ENCODE measurements at places on chromosomes 5 and 9.
A peak's percentile ranks its signal among the peaks of the same experiment; 100 is the strongest.

DNA sequence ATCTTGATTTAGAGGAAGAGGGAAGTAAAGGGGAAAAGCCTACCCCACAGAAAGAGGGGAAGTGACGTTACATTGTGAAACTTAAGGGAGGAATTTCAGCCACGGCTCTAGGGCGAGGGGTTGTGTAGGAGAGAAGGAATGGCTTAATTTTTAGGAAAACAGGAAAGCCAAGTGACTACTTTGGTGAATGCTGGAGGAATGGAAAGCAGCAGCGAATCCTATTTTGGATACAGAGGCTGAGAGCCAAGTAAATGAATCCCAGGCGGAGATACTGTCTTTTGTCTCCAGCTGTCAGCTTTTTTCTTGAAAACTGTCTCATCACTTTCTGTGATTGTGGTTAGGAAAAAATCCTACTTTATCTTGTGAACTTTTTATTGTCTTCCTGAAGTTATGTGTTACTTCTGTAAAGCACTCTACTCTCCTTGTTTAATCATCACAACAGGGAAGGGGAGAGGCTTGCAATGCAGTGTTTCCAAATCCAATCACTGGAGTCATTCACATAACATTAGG lies 188.4 kb downstream of the TSSK1B start:
- DNase-seq, result peak; percentile 63

DNA sequence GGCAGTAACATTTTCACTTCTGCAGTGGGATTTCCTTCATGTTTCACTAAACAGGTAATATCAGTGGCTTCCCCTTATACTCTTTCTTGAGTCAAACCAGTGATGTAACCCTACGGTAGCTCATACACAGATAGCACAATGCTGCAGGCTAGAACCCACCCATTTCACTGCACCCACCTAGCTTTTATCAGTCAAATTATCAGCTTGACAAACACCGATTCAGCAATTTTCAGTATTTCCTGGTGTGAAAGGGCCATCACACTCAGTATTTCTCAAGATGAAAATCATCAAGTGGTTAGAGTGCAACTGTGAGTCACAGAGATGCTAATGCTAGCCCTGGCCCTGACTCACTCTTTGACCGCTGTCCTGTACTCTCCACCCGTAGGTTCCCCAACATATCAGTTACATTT lies 242.3 kb upstream of the PTGER4 start:
- DNase-seq, result no peak

GRCh38 chr9:18888290-18888689 lies 144.7 kb downstream of the SAXO1 start:
- no peak for DNase-seq

DNA sequence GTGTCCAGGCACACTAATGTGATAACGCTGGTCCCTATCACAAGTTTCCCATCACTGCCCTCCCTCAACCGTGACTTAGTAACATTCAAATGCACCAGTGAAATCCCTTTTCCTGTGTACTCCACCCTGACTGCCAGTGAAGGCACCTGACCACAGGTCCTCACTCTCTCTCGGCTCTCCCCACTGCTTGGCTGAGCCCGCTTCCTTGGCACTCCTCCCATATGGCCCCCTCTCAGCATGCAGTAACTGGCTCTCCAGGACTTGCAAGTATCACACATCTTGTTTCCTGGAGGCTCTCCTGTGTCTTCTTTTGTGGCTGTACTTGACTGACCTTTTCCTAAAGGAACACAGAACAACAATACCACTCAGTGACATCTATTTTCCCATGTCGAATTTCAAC lies 292.0 kb upstream of the ZNF608 start:
- no peak for DNase-seq

DNA sequence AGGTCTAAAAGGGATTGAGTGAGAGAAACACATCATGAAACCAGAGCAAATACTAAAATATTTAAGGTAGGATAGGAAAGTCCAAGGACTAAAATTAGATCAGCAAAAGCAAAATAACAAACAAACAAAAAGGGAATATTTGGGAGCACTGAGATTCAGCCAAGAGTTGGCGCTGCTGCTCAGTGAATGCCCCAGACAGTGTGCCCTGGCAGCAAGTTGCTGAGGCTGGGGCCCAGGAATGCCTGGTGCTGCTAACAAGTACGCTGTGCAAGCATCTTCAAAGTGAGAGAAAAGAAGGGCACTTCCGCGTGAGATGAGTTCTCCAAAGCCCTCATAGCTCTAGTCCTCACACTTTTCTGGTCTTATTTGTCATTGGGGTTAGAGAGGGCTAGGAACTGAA lies 603.3 kb downstream of the EFNA5 start:
- no peak for DNase-seq

- DNase-seq, result no peak
These were observed 23.2 kb downstream of the LEAP2 start for GRCh38 chr5:132896685-132897084.

GRCh38 chr9:95606489-95607350 lies 89.9 kb upstream of the PTCH1 start:
- DNase-seq, result no peak

DNA sequence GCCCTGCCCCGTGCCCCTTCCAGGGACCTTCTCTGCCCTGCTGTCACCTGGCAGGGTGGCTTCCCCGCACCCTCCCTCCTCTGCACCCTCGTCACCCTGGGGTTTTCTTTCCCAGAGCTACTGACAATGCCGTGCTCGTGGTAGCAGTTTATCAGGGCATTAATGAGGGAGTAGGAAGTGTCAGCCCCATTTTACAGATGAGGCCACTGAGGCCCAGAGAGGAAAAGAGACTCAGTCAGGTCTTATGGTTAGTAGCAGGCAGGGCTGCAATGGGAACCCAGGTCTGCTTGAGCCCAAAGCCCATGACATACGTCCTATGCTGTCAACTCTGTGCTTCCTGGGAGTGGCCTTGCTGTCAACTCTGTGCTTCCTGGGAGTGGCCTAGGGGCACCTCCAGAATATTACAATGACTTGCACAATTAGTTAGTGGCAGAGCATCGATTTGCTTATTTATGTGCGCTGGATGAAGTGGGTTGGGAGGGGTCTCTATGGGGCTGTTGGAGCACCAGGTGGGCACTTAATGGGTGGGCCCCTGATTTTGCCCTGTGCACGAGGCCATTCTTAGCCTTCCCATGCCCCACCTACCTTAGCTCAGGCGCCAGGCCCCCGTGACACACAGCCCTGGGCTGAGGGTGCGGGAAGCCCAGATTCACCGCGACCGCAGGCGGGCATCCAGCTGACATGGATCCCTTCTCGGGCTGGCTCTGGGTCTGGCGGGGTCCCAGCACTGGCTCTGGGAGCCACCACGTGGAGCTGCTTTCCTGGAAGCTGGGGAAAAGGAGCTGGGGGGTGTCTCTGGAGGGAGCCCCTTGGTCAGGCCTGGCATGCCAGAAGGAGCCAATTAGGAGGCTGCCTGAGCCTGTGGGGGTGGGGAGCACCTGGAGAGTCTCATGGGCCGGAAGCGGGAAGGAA lies 82.0 kb upstream of the ORM1 start:
- no peak for DNase-seq

- DNase-seq, result no peak
These were observed 24.9 kb downstream of the PITX1 start for GRCh38 chr5:135008981-135009735.

GRCh38 chr5:92885950-92886349 lies 695.1 kb downstream of the NR2F1-AS1 start:
- no peak for DNase-seq

GRCh38 chr5:126385524-126386502 lies 37.4 kb upstream of the GRAMD2B start:
- DNase-seq, result no peak

- DNase-seq, result no peak
These were observed 5.9 kb upstream of the LRRC14B start for GRCh38 chr5:185095-186070.

DNA sequence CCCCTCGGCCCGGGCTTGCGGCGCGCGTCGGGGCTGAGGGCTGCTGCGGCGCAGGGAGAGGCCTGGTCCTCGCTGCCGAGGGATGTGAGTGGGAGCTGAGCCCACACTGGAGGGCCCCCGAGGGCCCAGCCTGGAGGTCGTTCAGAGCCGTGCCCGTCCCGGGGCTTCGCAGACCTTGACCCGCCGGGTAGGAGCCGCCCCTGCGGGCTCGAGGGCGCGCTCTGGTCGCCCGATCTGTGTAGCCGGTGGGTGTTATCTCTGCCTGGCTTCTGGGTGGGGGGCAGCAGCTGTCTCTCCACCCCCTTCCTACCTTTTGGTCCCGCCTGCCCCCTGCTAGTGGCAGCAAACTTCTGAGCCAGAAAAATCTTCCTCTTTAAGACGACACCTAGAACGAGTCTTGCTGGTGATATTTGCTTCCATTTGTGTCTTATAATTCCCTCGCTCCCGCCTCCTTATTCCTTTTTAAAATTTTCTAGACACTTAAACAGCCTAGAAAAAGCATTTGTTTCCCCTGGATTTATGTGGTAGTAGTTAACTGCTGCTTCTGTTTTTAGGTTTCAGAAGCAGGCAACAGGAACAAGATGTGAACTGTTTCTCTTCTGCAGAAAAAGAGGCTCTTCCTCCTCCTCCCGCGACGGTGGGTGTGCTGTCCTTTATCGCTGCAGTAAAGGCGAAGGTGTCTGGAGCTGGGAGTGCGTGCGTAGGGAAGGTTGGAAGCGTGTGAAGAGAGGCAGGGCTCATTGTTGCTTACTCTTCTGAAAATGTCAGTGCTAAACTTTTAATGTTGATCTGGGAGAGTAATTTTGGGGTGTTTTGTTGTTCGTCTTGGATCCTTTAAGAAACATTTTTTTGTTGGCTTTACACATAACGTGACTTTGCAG lies 554 bp downstream of the JAK2 start:
- DNase-seq, result no peak

DNA sequence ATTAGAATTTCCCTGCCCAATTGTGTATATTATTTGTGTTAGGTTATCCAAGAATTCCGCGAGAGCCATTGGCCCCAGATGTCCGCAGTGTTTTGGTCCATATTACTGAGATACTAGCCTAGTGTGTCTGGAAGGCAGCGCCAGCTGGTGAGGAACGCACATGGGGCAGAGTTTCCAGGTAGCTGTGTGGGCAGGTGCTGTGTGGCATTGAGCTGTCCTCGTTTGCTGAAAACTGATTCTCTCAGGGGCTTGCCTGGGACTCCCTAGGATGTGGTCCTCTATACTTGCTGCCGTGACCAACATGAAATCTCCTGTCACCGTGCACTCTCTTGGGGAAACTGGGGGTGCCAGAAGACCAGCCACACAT lies 288.7 kb downstream of the FANCC start:
- no peak for DNase-seq

DNA sequence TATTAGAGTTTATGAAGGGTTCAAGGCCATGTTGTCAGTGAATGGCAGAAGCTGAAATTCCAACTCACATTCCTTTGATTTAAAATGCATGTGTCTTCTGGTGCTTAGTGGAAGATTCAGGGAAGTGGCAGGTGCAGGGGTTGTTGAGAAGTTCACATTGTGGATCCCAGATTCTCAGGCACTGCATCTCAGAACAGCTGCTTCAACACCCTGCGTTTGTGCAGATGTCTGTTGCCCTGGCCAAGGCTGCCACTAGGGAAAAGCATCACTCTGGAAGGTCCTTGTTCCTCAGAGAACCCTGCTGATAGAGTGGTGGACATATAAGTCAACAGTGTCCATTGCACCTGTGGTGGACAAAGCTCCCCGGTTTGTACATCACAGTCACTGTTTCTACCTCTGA lies 162.7 kb downstream of the PAPPA start:
- DNase-seq, result no peak

DNA sequence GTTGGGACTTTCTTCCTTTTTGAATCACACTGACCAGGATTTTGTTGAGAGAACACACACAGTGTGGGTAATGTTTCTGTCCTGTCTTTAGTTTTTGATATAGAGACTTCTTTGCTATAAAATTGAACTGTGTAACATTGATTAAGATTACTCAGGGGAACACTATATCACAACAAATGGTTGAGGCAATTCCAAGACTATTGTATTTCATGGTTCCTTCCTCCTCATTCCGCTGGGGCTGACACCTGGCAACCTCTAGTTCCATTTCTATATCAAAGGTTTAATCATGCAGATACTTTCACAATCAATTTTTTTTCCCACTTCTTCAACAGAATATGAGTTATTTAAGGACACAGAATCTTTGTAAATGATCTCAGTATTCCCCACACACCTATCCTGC lies 182.2 kb downstream of the TAF11L14 start:
- no peak for DNase-seq

DNA sequence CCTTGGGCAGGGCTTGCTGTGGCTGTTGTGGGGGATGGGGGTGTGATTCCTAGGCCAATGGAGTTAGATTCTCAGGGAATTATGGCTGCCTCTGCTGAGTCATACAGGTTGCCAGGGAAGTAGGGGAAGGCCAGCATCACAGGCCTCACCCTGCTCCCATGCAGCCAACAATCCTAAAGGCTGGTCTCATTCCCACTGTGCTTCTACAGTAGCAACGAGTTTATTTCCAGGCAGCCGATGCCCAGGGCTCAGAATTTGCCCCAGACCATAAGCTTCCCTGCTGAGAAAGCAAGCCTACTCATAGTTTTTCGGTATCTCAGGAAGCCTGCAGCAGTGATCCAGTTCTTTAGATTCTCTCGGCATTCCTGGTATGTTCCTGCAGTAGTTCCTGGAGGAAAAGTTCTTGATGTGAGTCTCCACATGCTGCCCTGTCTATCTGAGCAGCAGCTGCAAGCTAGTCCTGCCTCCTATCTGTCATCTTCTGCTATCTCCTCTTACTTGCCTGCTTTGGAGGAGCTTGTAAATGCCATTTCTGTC lies 59.3 kb upstream of the SELENOP start:
- no peak for DNase-seq

DNA sequence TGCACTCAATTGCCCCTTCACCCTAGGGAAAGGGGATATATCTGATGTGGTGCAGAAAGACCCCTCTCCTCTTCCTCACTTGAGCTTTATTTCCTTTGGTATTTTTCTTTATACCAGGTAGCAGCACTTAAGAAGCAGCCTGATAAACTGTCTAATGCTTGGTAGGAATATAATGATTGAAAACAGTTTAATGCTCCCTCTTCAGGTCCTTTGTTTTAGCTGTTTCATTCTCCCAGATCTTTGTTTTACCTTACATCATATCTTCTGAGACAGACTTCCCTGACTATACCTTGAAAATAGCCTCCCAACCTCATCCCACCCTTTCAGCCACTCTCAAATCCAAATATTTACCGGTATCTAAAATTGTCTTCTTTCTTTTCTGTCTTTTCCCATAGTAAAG lies 87.9 kb downstream of the NUDT12 start:
- no peak for DNase-seq

DNA sequence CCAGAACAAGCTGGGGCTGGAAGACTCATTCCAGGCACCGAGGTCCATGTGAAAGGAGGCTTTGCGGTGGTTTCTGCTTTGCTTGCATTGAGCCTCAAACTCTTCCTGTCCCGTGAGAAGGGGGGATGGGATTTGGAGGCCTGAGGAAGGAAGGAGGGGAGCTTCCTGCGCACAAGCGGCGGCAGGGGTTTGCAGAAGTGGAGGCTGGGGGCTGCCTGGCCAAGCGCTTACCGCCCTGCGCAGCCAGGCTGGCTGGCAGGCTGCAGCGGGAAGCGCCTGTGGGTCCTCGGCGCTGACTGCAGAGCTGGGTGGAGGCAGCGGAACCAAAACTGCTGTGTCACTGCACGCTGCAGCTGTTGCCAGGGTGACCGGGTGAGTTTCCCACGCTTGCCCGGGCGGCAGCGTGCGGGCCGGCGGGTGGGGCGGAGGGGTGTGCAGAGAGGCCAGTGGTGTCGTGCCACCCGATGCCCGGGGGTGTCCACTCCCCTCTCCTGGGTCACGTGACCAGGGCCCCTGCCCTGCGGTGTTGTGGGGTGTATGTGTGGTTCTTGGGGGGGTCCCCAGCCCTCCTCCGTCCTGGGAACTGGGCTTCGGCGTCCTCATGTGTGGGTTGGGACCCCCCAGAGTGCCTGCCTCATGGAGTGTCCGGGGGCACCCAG lies 81.0 kb downstream of the RXRA start:
- peak; percentile 58 for DNase-seq

GRCh38 chr9:7408845-7409244 lies 390.7 kb downstream of the DMAC1 start:
- no peak for DNase-seq

- no peak for DNase-seq
These were observed 11.0 kb upstream of the SNCAIP start for GRCh38 chr5:122301016-122301415.

Measured in fibroblast of skin of left quadriceps (primary cell).